ENCODE measurements at places on chromosomes 2 and 18.
A peak's percentile ranks its signal among the peaks of the same experiment; 100 is the strongest.

- no peak for DNase-seq
Observed at GRCh38 chr2:207812726-207813080, 43.0 kb upstream of the FZD5 start.

DNA sequence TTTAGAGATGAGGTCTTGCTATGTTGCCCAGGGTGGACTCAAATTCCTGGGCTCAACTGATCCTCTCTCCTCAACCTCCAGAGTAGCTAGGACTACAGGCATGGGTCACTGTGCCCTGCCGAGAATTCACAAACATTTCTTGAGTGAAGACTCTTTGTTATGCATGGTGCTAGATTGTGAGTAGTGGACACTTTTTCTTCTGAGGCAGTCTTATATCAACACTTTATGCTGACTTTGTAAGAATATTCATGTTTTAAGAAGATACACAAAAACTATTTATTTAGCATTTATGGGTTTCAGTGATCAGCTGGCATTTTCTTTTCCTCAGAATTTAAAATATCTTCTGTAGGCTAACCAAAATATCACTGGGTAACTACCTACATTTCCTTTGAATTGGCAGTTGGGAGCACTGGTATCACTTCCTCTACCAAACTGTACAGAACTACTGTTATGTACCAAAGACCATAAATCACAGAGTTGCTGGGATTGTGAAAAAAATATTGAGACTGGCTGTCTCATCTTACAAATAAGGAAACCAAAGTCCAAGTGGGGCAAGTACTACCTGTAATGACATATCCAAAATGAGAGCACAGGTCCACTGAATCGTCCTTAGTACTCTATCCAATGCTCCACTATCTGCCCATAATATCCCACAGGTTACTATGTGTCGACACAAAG lies 34.0 kb downstream of the DOCK10 start:
- DNase-seq, result no peak

- DNase-seq, result no peak
Observed at GRCh38 chr18:75691483-75691882, 264.0 kb upstream of the SMIM21 start.

GRCh38 chr2:72925328-72925943 lies 8.1 kb downstream of the EMX1 start:
- DNase-seq, result no peak

GRCh38 chr2:161133366-161133765 lies 26.9 kb upstream of the TANK start:
- DNase-seq, result no peak

- DNase-seq, result no peak
Observed at GRCh38 chr2:201793631-201794030, 12.7 kb upstream of the CDK15 start.

- DNase-seq, result no peak
Observed at GRCh38 chr2:31083234-31083993, 54.8 kb downstream of the GALNT14 start.

- peak; percentile 72 for DNase-seq
Observed at GRCh38 chr18:79485788-79486355, 90.1 kb downstream of the NFATC1 start.

DNA sequence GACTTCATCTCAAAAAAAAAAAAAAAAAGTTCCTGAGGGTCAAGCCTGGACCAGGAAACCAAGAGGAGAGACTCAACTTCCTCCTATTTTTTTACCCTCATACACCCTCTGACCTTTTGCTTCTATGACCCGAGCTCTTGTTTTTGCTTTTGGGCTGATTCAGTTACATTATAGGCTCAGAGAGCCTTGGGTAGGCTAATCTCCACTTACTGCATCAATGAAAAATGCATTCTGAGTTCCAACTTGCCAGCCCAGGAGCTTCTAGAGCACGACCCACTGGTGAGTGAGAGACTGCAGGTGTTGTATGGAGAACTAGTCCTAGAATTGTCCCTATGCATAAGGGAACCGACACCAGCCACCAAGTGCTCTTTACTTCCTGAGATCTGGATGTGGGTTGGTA lies 91.1 kb downstream of the CABLES1 start:
- DNase-seq, result no peak

- DNase-seq, result no peak
Observed at GRCh38 chr18:12416098-12416729, 8.5 kb downstream of the PRELID3A start.

GRCh38 chr18:3466872-3467271 lies 16.9 kb downstream of the TGIF1 start:
- no peak for DNase-seq

- no peak for DNase-seq
Observed at GRCh38 chr2:6990871-6991270, 73.7 kb downstream of the RNF144A start.

DNA sequence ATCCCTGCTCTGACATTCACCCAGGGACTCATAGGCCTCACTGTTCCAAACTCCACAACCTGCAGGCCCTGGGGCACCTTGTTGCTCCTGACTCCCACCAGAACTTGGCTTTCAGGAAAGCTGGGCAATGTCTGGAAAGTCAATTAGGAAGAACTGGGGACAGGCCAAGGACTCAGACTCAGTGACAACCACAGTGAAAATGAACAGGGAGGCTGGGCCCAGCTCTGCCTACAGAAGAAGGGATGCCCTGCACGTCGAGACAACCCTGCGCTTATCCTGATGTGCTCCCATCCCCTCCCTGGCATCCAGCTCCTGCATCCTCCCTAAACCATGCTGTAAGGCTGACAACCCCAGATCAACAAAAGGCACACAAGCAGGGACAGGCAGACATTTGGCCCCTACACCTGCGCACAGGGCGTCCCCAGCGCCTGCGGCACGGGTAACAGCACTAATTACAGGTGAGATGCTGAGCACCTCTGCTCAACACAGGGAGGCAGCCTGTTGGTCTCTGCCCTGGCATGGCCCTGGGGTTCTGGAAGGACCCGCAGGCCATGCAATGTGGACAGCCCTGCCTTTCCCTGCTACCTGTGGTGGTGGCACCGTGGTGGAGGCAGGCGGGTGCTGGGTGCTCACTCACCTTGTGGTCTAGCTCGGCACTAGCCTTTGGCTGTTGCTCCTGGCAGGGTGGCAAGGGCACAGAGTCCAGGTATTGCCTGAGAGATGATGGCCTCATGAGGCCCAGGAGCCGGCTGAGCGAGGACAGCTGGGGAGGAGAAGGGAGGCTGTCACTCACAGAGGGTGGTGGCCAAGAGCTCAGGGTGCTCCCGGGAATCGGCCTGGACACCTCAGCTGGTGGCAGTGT lies 23.6 kb upstream of the SEMA4C start:
- no peak for DNase-seq

GRCh38 chr2:150729495-150729955 lies 242.1 kb upstream of the RND3 start:
- DNase-seq, result no peak

- no peak for DNase-seq
Observed at GRCh38 chr2:62302631-62303435, 106.9 kb downstream of the B3GNT2 start.

All from A673 (cell line).